Ovary (tissue), 10 donors: ENCODE measurements at places on chromosomes 3 and 15. TPM values are rescaled to one million over a fixed set of nuclear protein-coding genes. Genes with fewer than 3 reads are reported as not detected.

Gene GPR160
- total RNA-seq: 0.94 TPM

Gene EIF5A2
- 3.7 TPM for total RNA-seq

Gene GABRB3
- total RNA-seq: 3.0 TPM

Gene WDR93
- total RNA-seq: 0.82 TPM

Gene PPP1R14D
- not detected for total RNA-seq

Gene NUP210
- 1.4 TPM for total RNA-seq

Gene TRIM42
- not detected for total RNA-seq

Gene ATP13A4
- total RNA-seq: 0.51 TPM

Gene CATSPER2
- 9.0 TPM for total RNA-seq

Gene KIF15
- 0.25 TPM for total RNA-seq

Gene FOXL2
- total RNA-seq: 176 TPM

Gene CISH
- total RNA-seq: 18.4 TPM

Gene PCNP
- 194 TPM for total RNA-seq

Gene IP6K1
- total RNA-seq: 27.9 TPM

Gene RSRC1
- 34.8 TPM for total RNA-seq

Gene KCTD6
- 10.9 TPM for total RNA-seq

Gene SNX33
- 23.9 TPM for total RNA-seq

Gene DOCK3
- total RNA-seq: not detected
